NCI-H2107 (cell line): ENCODE measurements at places on chromosomes 16 and 17.

- peak; percentile 29 for DNase-seq
Measured at GRCh38 chr17:48804936-48805411, 12.1 kb downstream of the TTLL6 start.

DNA sequence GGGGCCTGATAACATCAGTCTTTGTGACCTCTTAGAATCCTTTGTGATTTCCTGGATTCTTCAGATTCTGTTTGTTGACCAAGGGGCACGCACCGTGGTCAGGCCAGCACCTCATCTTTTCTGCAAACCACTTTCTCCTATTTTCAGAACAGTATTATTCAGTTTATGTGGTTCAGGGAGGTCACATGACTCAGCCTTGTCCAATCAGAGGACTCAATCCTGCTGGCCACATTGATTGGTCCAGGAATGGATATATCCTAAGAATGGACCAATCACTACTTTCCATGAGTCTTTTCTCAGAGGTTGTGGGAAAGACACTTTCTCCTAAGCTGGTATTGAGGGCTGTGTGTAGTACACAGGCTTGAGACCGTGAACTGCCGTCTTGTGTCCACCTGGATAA, 123.1 kb upstream of the EEF2KMT start:
- no peak for DNase-seq

DNA sequence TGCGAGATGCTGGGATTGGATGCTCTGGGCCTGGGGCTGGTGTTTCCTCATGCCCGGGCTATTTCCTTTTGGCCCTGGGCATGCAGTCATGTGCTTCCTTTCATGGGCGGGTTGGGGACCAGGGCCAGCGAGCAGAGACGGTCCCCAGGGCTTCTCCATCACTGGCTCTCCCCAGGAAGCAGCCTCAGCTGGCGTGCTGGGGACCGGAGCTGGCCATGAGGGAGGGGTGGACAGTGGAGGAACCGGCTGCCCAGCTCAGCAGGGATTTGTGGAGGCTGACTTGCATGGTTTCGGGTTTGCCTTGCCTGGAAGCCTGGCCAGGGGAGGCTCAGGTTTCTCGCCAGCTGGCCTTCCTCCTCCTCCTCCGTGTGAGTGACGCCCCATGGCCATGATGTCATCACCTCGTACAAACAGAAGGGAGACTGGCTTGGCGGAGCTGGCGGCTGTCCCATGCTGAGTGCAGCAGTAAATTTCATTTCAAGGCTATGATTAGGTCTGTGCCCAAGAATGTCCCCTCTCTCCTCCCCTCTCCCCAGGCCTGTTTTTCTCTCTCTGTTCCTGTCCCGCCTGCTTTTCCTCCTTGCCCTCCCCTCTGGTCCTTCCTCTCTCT, 8.9 kb upstream of the TIMP2 start:
- peak; percentile 91 for DNase-seq

DNA sequence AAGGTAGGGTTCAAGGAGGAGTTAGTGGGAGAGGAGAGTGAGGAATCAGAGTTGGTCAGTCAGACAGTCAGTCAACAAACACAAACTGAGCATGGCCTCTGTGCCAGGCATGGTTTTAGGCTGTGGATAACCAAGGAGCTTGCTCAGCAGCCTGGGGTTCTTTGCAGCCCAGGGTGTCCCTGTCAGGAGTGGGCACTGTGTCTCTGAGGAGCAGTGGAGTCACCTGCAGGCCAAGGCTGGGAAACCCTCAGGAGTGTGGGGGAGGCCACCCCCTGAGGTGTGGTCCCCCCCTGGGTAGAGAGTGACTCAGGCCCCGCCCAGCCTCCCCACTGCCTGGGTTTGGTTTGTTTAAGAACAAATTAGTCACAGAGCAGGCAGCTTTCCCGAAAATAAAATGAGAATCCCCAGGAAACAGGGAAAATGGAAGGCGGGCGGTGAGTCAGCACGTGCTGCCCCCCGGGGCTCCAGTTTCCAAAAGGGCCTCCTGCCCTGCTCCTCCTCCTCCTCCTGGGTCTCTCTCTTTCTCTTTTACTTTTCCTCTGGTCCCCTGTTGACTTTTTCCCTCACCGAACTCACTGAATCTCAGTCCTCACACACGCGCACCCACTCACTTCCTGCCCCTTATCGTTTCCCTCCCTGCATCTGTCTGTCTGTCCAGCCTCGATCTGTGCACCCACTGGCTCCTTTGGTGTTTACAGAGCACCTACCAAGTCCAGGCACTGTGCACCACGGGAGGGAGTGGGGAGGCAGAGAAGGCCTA, 44.3 kb downstream of the SOCS3 start:
- no peak for DNase-seq

- no peak for DNase-seq
Measured at GRCh38 chr17:693791-694638, 20.6 kb downstream of the VPS53 start.

GRCh38 chr17:9209781-9210370, 188.6 kb downstream of the NTN1 start:
- no peak for DNase-seq

DNA sequence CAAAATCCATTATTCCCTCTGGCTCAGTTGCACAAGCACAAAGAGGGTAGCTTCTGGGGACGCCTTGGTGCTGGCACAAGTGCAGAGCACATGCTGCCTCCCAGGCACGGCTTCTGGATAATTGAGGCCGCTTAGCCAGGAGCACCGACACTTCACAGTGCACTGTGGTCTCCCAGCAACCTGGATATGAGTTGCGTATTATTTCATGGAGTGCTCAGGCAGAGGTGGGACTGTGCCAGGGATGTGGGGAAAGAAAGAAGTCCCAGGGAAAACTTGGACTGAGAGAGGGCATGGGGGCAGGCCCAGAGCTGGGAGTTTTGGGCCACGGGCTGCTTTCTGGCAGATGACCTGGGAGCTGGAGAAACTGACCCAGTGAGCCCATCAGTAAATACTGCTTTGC, 37.5 kb downstream of the MPRIP start:
- DNase-seq = no peak

- no peak for DNase-seq
Measured at GRCh38 chr16:88387941-88388627, 5.3 kb downstream of the ZNF469 start.

GRCh38 chr17:64781014-64781756, 119.1 kb upstream of the SMURF2 start:
- no peak for DNase-seq

- DNase-seq = no peak
Measured at GRCh38 chr17:9177212-9177611, 155.9 kb downstream of the NTN1 start.

DNA sequence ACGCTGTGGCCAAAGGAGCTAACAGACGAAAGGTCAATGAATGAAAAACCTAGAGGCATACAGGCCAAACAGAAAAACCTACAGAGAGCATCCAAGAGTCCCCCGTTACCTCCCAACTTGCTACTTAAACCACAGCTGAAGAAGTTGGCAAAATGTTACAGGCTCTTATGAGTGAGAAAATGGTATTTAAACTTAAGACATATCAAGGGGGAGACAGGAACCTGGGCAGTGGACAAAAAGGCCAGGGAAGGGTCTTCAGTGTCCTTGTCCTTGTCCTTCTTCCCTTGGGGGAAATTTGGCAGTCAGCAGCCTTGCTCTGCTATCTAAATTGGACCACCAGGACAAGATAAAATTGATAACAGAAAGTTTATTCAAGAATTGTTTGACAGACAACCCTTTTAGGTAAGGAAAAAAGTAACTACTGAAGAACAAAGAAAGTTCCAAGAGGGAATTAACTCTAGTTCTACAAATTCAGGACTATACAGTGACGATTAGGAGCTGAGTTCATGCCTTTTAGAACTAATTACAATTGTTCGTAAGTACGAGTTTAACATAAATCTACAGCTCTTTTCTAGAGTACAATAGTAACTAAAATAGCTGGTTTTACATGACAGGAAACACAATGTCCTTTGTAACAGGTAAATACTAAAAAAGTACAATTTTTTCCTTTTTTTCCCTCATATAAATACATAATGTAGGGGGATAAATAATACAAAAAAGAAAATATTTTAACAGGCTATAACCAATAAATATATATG, 3.8 kb upstream of the HOXB2 start:
- DNase-seq = no peak
